ENCODE measurements at places on chromosomes 3 and 15.

GRCh38 chr15:51752888-51753287, 1.5 kb downstream of the TMOD2 start:
- no peak for DNase-seq

DNA sequence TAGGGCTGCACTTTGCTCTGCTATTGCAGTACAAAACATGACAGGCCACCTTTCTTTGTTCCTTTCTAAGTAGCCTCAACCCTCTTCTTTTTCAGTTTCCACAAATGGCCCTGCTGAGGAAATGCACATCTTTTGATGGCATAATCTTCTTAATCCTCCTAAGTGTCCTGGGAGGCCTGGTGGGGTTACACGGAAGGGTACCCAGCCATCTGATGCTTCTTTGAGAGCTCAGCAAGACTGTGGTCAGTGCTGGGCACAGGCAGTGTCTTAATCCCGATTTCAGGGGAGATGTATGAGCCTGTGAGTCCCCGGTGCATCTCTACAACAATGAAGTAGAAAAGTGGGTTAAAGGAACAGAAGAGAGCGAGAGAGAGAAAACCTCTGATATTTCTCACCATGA, 404.8 kb downstream of the GRM7 start:
- DNase-seq: no peak

GRCh38 chr15:45393851-45394250, 15.5 kb upstream of the GATM start:
- no peak for DNase-seq

DNA sequence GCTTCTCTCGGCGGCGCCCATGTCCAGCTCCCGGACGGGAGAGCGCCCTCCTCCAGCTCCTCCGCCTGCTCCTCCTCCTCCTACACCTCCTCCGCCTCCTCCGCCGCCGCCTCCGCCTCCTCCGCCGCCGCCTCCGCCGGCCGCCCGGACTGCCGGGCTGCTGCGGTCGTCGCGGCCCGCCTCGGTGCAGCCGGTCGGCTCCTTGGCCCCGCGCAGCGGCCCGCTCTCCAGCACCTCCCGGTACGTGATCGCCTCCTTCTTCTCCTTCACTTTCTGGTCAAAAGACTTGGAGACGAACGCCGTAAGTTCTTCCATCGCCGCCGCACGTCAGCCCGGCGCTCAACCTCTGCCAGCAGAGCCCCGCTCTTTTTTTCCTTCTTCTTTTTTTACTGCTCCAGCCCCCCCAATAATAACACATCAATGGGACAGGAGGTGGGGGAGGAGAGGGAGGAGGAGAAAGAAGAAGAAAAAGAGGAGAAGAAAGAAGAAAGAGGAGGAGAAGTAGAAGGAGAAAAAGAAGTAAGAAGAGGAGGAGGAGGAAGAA, 438 bp downstream of the SHOX2 start:
- DNase-seq: peak; percentile 25

GRCh38 chr3:148464246-148464645, 233.5 kb upstream of the AGTR1 start:
- DNase-seq: no peak

GRCh38 chr3:171363202-171363601, 97.0 kb downstream of the TNIK start:
- no peak for DNase-seq

GRCh38 chr3:129002573-129003569, 1.8 kb downstream of the EFCC1 start:
- DNase-seq: no peak

DNA sequence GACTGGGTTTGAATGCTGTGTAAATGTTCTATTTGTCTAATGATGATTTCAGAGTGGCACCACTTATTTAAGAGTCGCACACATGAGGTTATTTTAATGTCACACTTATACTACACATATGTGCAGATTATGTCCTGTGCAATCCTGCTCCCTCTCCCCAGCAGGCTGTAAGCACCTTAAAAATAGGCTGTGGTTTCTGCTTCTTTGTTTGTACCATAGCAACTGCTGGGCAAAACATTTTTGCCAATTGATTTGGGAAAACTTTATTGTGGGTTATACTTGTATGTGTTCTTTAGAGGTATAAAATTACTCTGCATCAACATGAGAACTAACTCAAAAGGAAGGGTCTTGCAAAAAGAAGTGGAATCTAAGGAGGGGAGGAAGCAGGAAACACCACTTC, 318.5 kb downstream of the NTRK3 start:
- DNase-seq: no peak

GRCh38 chr15:63022663-63023062, 19.9 kb upstream of the TPM1 start:
- DNase-seq: no peak

GRCh38 chr3:37129871-37130270, 44.5 kb downstream of the LRRFIP2 start:
- DNase-seq: no peak

DNA sequence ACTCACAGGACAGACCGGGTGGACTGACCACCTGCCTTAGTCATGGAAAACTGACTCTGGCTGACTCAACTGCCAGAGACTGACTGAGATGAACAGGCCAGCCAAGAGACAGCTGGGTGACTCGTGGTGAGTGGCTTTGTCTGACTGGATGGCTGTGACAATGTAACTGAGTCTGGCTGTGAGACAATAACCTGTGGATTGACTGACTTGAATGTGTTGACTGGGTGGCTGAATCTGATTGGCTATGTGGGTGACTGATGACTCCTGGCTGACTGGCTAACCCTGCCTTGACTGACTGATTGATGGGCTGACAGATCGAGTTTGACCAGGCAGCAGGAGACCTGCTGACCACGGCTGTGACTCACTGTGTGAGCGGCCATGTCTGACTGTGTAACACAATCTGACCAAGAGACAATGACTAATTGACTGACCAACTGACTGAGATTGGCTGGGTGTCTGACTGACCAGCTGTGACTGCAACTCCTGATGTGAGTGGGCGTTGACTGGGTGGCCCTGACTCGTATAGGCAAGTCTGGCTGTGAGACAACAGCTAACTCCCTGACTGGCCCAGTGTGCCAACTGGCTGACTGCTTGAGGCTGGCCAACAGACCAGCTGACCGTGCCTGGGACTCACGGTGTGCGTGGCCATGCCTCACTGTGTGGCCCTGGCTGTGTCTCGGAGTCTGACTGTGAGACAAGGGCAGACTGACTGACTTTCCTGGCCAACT, 509.1 kb downstream of the SHQ1 start:
- DNase-seq: no peak

DNA sequence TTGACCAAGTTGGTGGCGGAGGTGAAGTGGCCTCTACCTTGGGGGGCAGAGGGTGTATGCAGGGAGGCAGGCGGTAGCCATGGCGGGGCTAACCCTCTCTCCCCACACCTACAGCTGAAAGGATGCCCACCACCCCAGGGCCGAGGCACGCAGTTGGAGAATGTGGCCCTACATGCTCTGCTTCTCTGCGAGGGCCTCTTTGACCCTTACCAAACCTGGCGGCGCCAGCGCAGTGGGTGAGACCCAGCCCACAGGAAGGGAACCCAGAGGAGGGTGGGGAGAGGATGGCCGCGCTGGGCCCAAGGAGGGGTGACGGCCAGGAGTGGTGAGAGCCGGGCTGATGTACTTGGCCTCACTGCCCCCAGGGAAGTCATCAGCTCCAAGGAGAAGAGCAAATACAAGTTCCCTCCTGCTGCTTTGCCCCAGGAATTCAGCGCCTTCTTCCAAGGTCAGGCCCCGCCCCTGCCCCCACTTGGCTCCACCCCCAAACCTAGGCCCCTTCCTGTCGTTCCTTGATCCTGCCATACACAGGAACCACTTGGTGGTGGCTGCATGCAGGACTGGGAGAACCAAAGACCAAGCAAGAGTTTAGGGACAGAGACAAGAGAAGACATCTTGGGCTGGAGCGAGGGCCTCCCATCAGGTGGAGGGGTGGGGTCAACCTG, 9.8 kb downstream of the NBEAL2 start:
- DNase-seq: no peak

GRCh38 chr3:114903213-114903612, 243.9 kb downstream of the ZBTB20 start:
- peak; percentile 79 for DNase-seq

DNA sequence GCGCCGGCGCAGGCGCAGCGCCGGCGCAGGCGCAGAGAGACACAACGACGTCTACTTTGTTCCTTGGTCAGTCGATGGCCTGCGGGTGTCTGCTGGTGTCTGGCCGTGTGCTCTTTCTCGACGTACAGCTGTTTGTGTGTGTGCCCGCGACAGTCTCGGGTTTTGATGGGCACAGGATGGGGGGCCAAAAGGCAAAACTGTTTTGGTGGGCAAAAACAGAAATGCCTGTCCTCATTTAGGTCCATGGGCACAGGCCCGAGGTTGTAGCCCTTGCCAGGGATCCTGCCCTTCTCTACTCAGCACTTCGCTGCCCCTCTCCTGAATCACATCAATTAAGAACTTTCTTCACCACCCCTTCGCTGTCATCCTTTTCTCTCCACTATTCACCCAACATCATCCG, 184.8 kb upstream of the CHL1 start:
- DNase-seq: no peak

GRCh38 chr15:49424954-49425353, 1.9 kb downstream of the FGF7 start:
- no peak for DNase-seq

GRCh38 chr3:17195856-17196604, 311.3 kb downstream of the PLCL2 start:
- DNase-seq: no peak

GRCh38 chr3:113002679-113003078, 11.9 kb downstream of the GTPBP8 start:
- DNase-seq: no peak

- no peak for DNase-seq
Measured at GRCh38 chr15:99053380-99054024, 45.9 kb upstream of the PGPEP1L start.

DNA sequence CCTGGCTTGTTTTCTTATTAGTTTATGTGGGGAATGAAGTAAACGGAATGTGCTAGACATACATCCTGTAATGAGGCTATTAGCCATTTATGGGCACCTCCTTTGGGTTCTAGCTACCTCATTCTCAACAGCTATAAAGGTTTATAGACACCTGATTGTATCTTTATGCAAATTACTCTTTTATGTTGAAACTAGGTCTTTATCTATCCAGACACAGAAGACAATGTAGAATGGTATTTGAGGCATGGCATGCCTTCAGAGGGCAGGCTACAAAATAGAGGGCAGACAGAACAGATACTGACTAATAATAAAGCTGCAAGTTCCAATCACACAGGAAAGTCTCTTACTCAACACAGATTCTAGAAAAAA, 27.1 kb downstream of the TBC1D2B start:
- DNase-seq: no peak

DNA sequence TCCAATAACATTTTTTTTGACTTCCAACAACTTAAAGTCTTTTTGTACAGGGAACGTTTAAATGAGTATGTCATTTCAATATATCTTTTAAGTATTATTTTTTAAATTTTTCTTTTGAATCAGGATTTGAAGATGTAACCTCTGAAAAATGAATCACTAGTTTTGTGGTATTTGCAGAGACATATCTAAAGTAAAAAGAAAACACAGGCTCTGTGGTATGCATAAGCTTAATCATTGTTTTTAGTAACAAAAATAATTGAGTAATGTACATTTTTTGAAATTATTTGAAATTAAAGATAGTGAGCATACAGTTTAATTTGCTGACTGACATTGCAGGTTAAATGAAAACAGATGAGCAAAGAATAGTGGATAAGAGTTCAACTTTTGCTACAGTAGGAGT, 531.3 kb downstream of the ROBO1 start:
- no peak for DNase-seq

DNA sequence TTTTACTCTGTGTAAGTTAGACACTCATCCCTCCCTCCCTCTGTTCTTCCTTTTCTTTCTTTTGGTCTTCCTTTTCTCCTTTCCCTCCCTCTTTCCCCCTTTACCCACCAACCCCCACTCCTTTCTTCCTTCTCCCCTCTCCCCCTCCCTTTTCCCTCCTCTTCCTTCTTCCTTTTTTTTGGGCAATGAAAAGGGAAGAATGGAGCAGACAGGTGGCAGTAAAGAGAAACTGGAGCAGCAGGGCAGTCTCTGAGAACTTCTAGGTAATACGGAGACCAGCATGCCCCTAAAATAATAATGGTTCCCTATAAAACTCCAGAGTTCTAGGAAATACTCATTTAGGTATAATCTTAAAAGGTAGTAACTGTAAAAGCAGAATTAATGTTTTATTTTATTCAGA, 11.4 kb upstream of the GPR171 start:
- DNase-seq: no peak

All from NCI-H2029 (cell line).